DMS79 (cell line): ENCODE measurements at places on chromosomes 1 and 21.

- DNase-seq = no peak
These were observed 29.4 kb upstream of the SSX2IP start for GRCh38 chr1:84719543-84720217.

- DNase-seq = no peak
These were observed 33.1 kb upstream of the IL10 start for GRCh38 chr1:206805357-206805756.

DNA sequence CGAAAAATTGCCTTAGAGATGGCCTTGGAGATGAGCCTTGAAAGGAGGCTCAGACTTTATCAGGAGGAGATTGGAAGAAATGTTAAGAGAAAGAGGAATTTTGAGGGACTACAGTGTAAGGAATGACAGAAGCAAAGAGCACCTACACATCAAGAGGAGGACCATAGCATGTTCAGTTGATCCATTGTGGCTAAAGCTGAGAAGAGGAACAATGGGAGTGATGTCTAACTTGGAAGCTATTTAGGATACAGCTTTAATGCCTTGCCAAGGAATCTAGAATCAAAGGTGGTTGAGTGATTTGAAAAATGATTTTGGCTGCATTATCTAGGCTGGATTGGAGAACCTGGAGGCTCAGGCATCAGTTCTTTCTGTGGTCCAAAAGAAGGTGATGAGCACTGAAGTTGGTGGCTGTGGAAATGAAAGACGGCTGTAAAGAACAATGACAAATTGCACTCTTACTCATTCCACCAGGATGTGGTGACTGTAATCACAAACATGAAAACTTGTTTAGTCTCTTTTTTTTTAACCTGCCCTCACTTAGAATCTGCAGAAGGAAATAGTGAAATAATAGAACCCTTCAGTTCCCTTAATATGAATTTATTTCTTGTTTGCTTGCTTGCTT, 11.3 kb downstream of the FAM20B start:
- DNase-seq = no peak

GRCh38 chr1:110787328-110788071, 85.4 kb upstream of the CD53 start:
- DNase-seq = no peak

DNA sequence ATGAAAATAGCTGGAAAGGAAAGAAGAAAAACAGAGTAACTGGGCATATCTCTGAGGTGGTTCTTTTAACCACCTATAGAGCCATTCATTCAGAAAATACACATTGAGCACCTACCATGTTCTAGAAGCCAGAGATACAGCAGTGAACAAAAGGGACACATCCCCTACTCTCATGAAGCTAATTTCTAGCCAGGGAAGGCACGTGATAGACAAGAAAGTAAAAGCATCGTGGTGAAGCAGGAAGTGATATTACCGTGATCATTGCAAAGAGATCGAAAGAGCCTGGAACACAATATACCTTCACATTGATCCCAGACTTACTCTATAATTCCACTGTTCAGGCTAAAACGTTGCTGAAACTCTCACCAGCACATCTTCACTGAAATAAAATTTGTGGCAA, 76.0 kb downstream of the TIAM1 start:
- DNase-seq = no peak

DNA sequence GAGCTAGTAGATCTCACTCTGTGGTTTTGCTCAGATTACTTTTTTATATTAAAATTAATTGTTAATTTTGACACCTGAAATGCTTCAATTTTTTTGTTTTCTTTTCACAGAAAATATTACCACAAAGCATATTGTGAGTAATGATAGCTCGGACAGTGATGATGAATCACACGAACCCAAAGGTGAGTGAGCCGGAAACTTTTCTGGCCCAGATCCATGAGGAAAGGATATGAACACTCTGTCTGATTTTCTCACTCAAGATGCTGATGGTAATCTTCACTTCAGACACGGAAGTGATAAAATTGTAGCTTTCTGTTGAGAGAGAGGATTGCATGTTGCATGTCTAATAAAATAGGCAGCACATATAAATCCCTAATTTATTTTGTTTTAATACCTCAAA, 121.8 kb downstream of the PLA2G4A start:
- no peak for DNase-seq

DNA sequence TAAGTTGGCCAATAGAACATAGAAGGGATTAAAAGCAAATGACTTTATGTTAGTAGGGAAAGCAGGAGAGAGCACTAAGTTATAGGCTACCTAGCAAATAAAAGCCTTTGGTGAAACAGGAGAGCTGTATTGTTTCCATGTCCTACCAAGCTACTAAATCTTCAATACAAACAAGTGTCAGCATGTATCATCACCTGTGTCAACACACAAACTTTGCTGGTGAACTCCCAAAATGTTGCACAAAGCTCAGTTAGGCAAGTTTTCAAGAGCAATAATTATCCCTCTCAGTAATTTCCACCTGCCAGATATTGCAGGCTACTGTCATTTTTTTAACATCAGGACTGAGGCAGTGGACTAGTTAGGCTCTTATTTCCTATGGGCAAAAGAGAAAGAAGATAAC, 77.7 kb upstream of the ADAM30 start:
- DNase-seq = no peak

DNA sequence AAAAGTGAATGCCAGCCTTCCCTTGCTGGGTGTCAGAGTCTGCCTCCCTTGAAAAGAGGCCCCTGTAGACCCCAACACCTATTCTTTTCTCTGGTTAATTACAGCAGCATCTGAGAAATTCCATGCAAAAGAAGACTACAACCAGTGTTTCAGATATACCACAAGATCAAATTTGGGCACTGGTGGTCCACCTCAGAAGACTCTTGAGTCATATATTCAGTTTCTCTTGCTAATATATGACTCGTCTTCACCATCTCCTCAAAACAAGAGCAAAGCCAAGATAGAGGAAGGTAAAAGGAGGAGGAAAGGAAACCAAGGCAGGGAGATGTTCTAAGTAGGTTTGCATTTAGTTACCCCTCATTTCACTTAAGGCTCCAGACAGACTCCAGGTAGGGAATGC, 259.9 kb downstream of the ZNF648 start:
- DNase-seq = no peak
